ENCODE measurements at places on chromosomes 7 and 10.

- no peaks in the 10 kb centered on the region for H3K27me3 ChIP-seq
- H3K4me3 ChIP-seq, result no peak overlapping the region
- no peak overlapping the region for H3K27ac ChIP-seq
Measured at GRCh38 chr7:46850563-46851330, 731.2 kb downstream of the TNS3 start.

DNA sequence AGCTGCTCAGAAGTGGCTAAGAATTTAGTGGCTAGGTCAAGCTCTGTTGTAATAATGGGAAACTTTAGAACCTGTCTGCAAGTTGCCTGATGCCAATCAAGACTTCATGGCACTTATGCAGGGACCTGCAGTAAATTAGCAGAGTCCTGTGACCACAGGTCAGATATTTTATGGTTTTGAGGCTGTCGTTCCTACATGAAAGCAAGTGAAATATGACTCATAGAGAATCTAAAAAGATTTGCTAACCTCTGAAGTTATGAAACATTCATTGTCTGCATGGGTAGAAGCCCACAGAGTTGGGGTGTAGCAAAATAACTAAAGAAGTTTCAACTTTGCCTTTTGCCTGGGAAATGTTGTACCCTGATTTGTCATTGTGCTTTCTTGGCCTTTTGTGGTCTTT, 32.3 kb downstream of the SLC39A12 start:
- no peaks in the 10 kb centered on the region for H3K36me3 ChIP-seq
- H3K4me3 ChIP-seq, result no peak overlapping the region
- no peak for DNase-seq
- H3K27me3 ChIP-seq, result no peaks in the 10 kb centered on the region
- no peaks in the 10 kb centered on the region for H3K4me1 ChIP-seq

- H3K27me3 ChIP-seq, result no peaks in the 10 kb centered on the region
- no peaks in the 10 kb centered on the region for H3K36me3 ChIP-seq
- no peak overlapping the region for H3K4me3 ChIP-seq
- H3K27ac ChIP-seq, result no peak overlapping the region
- no peaks in the 10 kb centered on the region for H3K4me1 ChIP-seq
Measured at GRCh38 chr10:82874671-82875070, 999.7 kb downstream of the NRG3 start.

DNA sequence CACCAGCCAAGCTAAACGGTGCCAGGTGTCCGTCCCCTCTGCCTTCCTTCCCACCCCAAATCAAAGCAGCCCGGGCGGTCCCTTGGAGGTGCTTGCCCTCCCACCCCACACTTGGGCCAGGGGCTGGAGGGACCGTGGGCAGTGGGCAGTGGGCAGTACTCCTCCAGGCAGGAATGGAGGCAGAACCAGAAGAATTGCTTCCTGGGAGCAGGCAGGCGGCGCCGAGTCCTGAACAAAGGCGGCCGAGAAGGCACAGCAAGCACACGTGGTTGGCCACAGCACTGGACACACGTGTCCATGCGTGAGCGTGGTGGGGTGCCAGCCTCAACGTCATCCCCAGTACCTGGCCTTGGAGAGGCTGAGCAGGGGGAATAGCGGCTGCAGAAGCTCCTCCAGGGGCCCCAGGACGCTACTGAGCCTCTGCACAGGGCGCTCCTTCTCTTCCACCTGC, 48.4 kb upstream of the NKX6-2 start:
- H3K27ac ChIP-seq, result no peak overlapping the region
- H3K4me3 ChIP-seq, result no peak overlapping the region
- no peaks in the 10 kb centered on the region for H3K4me1 ChIP-seq
- H3K27me3 ChIP-seq, result no peaks in the 10 kb centered on the region

GRCh38 chr7:73432676-73433075, 902 bp upstream of the FZD9 start:
- peaks cover 6% of the 10 kb centered on the region for H3K27me3 ChIP-seq
- H3K36me3 ChIP-seq, result no peaks in the 10 kb centered on the region
- H3K4me3 ChIP-seq, result peak overlapping the region; percentile 41
- DNase-seq, result no peak
- peaks cover 8% of the 10 kb centered on the region for H3K4me1 ChIP-seq

GRCh38 chr7:101553771-101554445, 75.2 kb downstream of the MYL10 start:
- H3K4me1 ChIP-seq, result no peaks in the 10 kb centered on the region
- no peak for DNase-seq
- H3K27me3 ChIP-seq, result no peaks in the 10 kb centered on the region

DNA sequence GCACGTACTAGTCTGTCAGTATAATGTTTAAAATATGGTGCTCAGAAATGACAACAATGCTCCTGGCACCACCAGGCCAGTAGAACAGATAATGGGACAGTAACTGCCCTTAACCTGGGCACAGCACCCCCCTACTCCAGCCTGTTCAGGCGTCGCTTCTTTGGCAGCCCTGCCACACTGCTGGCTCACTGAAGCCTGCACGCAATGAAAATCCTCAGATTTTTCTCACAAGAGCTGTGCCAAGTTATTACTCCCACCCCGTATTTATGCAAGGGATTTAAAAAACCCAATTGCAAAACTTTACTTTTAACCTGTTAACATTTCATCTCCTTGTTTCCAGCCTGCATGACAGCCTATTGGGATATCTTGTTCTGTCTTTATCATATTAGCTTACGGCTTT, 56.6 kb upstream of the LAMB1 start:
- DNase-seq, result no peak
- no peaks in the 10 kb centered on the region for H3K4me1 ChIP-seq
- H3K36me3 ChIP-seq, result no peaks in the 10 kb centered on the region
- peaks cover 10% of the 10 kb centered on the region for H3K27me3 ChIP-seq

DNA sequence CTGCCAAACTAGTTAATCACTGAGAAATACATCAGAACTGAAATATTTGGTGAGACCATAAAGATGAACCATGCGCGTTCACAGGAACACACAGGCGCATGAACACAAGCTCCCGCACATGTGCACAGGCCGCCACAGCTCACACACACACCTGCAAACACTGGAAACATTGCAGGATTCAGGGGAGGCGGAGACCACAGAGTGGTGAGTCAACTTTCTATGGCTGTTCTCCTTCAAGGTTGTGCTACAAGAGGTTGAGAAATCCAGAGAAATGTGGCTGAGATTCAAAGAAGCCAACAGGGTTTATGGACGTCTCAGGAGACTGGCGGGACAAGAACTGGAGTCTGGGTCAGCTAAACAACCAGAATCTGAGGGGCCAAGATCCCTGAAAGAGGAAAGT, 17.8 kb downstream of the ESYT2 start:
- H3K27ac ChIP-seq, result peak overlapping the region; percentile 90
- H3K4me1 ChIP-seq, result peaks cover 72% of the 10 kb centered on the region
- DNase-seq, result peak; percentile 51
- peaks cover 80% of the 10 kb centered on the region for H3K36me3 ChIP-seq
- H3K4me3 ChIP-seq, result no peak overlapping the region

GRCh38 chr10:7407368-7408290, 3.2 kb downstream of the SFMBT2 start:
- H3K27ac ChIP-seq, result no peak overlapping the region
- peaks cover 27% of the 10 kb centered on the region for H3K36me3 ChIP-seq
- DNase-seq, result peak; percentile 42
- H3K4me3 ChIP-seq, result peak overlapping the region; percentile 57
- H3K4me1 ChIP-seq, result peaks cover 52% of the 10 kb centered on the region
- peaks cover 17% of the 10 kb centered on the region for H3K27me3 ChIP-seq

- H3K4me1 ChIP-seq, result peaks cover 87% of the 10 kb centered on the region
- H3K27ac ChIP-seq, result peak overlapping the region; percentile 89
- DNase-seq, result peak; percentile 76
- peak overlapping the region; percentile 67 for H3K4me3 ChIP-seq
- no peaks in the 10 kb centered on the region for H3K27me3 ChIP-seq
Measured at GRCh38 chr10:104322416-104322782, 15.9 kb downstream of the ITPRIP start.

GRCh38 chr10:44539178-44539577, 154.3 kb upstream of the CXCL12 start:
- H3K4me1 ChIP-seq, result no peaks in the 10 kb centered on the region
- H3K36me3 ChIP-seq, result no peaks in the 10 kb centered on the region
- DNase-seq, result no peak

GRCh38 chr7:57225666-57226065, 93.4 kb upstream of the ZNF479 start:
- no peaks in the 10 kb centered on the region for H3K4me1 ChIP-seq
- H3K27ac ChIP-seq, result no peak overlapping the region
- no peaks in the 10 kb centered on the region for H3K27me3 ChIP-seq

Data from activated CD4-positive, alpha-beta memory T cell treated with anti-CD3 and anti-CD28 coated beads, Interleukin-2, amount 10 ng/mL, durations not matched to agents 7 days and 5 days (primary cell).